IMR-90 (cell line): ENCODE measurements at places on chromosomes 5 and 9. TPM values are rescaled to one million over a fixed set of nuclear protein-coding genes. Genes with fewer than 3 reads are reported as not detected.

DNA sequence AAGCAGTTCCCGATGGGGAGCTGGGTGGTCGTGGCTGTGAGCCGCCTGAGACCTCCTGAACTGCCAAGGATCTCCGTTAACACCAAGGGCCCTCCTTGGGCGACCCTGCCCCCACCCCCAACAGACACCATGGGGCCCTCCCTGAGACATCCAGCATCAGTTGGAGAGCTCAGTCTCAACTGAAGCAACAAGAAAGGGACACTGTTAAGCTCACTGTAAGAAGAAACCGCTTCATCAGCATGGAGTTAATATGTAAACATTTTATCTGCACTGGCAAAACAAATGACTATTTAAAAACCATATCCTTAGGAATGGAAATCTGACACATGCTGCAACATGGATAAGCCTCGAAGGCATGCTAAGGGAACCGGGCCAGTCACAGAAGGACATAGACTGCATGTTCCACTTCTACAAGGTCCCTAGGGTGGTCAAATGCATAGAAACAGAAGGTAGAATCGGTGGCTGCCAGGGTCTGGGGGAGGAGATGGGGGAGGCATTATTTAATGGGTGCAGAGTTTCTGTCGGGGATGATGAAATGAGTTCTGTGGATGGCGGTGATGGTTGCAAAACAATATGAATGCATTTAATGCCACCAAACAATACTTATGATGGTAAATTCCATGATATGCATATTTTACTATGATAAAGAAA is 47.4 kb downstream of the ROR2 start:
- DNase-seq: peak; percentile 53

DNA sequence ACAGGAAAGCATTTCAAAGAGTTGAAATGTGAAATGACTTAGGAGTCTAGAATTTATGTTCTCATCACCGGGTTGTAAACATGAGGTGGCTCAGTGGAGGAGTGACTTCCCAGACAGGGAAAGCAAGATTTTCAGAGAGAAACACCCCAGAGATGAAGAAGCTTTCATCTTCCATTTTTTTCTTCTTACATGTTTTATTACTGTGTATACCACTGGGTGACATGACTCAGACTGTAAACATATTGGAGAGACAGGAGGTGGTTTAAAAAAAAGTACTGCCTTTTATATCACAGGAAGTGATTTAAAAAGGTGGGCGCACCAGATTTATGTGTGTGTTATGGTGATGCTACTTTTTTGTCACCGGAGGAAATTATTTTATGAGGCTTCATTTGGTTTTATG is 209.1 kb upstream of the TUT7 start:
- DNase-seq: peak; percentile 73

GRCh38 chr5:156128026-156128425 is 198.9 kb upstream of the SGCD start:
- DNase-seq: no peak

DNA sequence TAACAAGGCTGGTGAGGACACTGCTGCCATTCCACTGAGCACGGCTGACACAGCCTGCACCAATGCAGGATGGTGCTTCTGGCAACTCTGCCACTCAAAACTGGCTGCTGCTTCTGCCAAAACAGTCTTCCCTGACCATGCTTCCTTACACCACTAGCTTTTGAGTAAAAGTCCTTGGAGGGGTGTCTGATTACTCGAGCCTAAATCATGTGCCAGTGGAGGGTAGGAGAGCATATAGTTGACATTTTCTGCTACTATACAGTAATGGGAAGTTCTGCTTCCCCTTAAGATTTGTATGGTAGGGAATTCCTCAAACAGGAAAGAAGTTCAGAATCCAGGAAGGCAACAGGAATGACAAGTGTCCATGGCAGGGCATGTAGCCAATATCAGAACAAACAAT is 12.2 kb upstream of the PJA2 start:
- DNase-seq: no peak

DNA sequence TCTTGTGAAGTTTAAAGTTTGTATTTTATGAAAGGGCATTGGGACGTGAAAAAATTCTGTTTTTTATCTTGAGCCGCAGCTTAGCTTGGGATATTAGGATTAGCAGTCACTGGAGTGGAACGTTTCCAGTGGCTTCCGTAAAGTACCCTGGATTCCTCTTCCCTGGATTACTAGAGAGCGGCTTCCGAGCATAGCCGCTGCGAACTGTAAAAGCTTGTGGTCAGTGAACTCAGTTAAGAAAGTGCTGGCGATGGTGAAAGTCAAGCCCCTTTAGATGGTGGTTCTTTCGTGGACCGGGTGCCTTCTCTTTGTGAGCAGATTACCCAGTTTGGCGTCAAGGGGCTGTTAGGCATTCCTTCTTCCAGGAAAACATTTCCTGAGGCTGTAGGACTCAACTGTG is 168.1 kb downstream of the KDM4C start:
- no peak for DNase-seq

DNA sequence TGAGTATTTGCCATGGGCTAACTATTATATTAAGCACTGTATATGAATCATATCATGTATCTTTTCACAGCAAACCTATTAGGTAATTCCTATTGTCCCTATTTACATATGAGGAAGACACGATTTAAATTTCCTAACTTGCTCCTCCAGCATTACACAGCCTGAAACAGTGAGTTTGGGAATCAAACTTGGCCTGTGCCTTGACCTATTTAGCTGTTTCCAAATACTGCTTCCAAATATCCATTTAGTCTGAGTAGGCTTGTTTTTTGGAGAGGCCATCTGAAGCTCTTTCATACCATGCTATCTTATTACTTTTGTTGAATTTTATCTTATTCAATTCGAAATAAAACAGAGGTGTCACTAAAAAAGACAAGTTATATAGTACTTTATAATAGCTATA is 447.3 kb upstream of the MPDZ start:
- DNase-seq: no peak

DNA sequence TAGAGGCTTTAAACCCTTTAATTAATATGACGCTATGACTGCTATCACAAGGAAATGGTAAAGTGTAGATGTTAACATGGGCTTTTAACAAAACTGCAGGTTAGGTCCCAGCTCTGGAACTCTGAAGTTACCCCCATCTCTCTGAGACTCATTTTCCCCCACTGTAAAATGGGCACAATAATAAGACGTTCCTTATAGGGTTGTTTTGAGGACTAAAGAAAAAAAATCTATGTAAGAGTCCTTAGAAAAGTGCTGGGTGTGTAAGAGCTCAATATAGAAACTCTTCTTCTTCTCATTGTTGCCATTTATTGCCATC is 45.8 kb upstream of the STK32A start:
- DNase-seq: no peak

GRCh38 chr9:114056527-114056926 is 21.6 kb downstream of the AMBP start:
- DNase-seq: no peak

DNA sequence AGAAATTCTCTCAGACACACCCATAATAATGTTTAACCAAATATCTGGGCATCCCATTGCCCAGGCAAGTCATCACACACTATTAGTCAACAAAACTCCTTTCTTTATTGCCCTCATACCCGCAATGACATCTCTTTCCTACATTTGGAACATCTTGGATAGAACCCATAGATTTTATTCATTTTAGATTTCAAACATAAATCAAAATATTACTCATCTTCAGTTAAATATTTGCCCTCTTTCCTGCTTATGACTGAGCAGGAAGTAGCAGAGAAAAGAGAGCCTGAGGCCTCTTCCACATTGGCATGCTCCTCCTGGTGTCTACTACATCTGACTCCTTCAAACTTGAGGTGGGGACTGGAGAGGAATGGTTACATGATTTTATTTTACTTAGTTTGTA is 592.0 kb downstream of the CHSY3 start:
- DNase-seq: no peak

- no peak for DNase-seq
Observed at GRCh38 chr5:83522446-83522845, 50.9 kb downstream of the VCAN start.

DNA sequence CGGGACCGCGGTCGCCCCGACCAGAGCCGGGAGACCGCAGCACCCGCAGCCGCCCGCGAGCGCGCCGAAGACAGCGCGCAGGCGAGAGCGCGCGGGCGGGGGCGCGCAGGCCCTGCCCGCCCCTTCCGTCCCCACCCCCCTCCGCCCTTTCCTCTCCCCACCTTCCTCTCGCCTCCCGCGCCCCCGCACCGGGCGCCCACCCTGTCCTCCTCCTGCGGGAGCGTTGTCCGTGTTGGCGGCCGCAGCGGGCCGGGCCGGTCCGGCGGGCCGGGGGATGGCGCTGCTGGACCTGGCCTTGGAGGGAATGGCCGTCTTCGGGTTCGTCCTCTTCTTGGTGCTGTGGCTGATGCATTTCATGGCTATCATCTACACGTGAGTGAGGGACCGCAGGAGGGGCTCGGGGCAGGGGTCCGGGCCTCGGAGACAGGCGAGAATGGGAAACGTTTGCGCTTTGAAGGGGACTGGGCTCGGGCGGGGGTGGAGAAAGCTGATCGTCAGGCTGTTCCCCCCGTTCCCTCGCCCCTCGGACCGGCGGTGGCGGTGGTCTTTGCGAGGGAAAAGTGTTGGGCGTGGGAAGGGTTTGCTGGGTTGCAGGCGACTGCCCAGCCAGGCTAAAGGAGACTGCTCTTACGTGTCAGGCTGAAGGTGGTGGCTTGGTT is 457 bp downstream of the UGCG start:
- DNase-seq: no peak

DNA sequence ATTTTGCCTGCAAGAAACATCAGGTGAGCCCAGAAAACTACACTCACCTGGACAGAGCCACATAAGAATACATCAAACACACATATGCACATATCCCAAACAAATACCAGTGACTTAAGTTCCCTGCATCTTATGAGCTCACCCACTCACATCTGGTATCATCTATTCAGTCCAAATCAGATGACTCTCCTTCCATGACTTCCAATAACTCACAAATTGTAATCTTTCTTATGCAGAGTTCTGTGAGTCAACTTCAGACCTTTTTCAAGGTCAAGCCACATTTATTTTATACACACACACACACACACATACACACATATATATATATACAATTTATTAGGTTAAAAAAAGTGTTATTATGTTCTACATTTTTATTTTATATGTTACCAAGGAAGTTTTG is 1711.9 kb upstream of the CDH9 start:
- DNase-seq: no peak

Gene FREM1
- not detected in 2 replicates for polyA plus RNA-seq
